Stimulated activated CD8-positive, alpha-beta memory T cell treated with anti-CD3 and anti-CD28 coated beads, Interleukin-12 subunit alpha, Interleukin-12 subunit beta, amount 100 ng/mL, for 4 hours (primary cell): ENCODE measurements at places on chromosomes 5 and 9.

DNA sequence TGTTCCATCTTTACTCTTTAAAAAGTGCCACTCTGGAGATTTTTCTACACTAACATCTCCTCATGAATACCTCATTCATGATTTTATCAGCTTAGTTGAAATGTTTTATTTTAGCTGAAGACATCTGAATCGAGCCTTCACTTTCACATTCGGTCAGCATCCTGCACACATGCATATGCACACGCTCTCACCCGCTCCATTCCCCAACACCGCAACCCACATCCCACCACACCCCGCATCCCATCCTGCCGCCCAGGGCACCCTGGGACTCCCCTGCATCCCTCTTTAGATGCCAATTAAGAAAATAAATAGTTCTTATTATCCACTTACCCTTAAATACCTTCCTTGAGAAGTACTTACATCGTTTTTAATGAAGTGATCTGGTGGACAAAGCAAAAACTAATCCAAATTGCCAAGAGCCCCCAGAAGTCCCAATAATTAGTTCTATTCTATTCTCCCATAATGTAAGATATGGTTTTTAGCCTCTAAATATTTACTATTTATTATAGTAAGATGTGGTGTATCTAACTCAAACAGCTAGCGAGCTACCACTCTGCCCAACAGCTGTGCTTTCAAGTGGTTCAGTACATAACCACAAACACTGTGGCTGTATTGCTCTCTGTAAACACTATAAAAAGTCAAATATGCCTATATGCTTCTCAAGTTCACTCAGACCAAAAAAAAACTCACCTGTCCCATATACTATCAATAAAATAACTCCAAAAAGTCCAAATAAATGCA, 38.2 kb downstream of the GZMK start:
- DNase-seq, result no peak

- DNase-seq, result peak; percentile 52
Measured at GRCh38 chr9:136488247-136489214, 5.7 kb upstream of the SEC16A start.

DNA sequence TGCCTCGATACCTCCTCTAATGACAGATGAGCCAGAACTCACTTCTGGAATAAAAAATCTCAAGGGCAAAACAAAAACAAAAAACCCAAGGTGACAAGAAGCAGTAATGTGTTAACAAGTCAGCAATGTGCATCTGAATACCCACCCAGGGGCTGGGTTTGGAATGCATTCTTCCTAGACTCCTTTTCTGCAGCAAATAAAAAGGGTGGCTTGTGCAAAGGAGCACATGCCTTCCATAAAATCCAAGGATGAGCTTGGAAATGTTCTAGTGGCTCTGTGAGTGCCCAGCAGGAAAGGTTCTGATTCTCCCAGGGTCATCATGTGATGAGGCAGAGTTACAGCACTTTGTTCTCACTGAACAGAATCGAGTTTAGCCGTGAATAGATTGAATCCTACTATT, 599.9 kb downstream of the RAB3C start:
- no peak for DNase-seq

GRCh38 chr5:135921388-135921787, 25.7 kb upstream of the IL9 start:
- no peak for DNase-seq

GRCh38 chr9:106758911-106759310, 104.1 kb upstream of the ZNF462 start:
- no peak for DNase-seq

- DNase-seq, result no peak
Measured at GRCh38 chr5:83256091-83256780, 178.9 kb downstream of the XRCC4 start.

GRCh38 chr5:320524-321229, 837 bp upstream of the AHRR start:
- DNase-seq, result no peak

DNA sequence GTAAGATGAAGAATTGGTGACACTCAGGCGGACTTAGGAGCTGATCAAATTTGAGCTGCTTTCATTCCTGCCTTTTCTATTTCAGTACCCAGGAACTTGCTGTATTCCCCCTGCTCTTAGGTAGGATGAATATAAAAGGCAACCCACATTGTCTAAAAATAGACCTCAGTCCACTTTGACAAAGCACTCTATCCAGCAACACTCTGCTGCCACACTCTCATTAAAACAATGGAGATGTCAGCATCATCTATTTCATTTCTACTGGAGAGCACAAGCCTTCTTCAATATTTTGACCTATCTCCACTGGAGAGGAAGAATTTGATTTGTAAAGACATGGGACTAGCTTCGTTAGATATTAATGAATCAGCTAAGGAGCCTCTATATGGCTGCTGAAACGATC, 468.4 kb downstream of the PTPRD start:
- DNase-seq, result no peak
